ENCODE measurements at places on chromosomes 3 and 15.

- no peak for DNase-seq
Measured at GRCh38 chr3:169268286-169268776, 395.2 kb downstream of the MECOM start.

DNA sequence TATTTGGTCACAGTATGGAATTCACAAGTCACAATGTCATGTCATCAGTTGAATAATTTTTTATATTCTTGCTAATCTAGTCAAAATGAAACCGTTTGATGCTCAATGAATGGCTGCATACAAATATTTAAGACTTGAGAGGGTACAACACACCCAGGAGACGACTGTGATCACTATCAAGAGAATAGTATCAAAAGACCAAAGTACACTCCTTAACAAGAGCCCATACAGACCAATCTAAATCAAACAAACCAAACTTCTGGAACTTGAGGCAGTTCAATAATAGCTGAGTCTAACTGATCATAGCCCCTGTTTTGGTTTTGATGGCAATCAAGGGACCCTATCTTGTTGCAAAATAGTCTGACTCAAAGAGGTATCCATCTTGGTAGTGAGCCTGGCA lies 265.1 kb downstream of the THSD4 start:
- DNase-seq, result no peak

DNA sequence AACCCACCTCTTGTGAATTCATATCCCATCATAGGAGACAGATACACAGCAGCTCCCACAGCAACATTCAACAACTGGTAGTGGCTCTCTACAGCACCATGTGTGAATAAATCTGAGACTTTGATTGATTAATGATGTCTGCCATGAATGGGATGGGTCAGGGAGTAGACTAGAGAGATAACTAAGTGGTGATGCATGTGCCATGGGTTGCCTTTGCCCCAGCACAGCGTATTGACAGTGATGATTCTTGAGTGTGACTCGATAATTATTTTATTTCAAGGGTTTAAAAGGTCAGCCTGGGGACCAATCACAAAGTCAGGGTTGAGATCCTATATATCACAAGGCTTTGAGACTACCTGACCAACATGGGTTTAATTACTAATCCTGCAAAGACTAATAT lies 295.9 kb downstream of the PTPRG start:
- no peak for DNase-seq

GRCh38 chr3:187242435-187242834 lies 45.1 kb downstream of the RTP1 start:
- DNase-seq, result no peak

DNA sequence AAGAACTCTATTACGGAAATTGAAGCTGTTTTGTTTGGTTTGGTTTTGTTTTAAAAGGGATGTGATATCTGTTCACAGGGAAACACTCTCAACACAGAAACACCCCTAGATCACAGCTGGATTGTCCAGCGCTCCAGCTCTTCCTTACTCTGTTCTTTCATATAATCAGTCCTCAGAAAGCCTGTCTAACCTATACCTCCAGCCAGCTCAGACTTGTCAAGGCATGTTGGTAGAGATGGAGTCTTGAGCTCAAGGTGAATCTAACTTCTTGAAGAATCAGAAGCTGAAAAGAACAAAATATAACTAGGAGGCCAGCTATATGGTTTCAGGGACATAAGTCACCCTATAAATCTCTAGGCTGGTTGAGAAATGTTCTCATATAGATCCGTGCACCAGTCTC lies 110.2 kb upstream of the EPHA3 start:
- no peak for DNase-seq

Data from CD4-positive, alpha-beta T cell treated with Interleukin-15 for 4 hours (primary cell).